Foreskin keratinocyte (primary cell): ENCODE measurements at places on chromosomes 5 and 9. TPM values are rescaled to one million over a fixed set of nuclear protein-coding genes. Genes with fewer than 3 reads are reported as not detected.
A peak's percentile ranks its signal among the peaks of the same experiment; 100 is the strongest.

GRCh38 chr5:143509758-143510221 is 106.3 kb upstream of the NR3C1 start:
- DNase-seq = no peak

DNA sequence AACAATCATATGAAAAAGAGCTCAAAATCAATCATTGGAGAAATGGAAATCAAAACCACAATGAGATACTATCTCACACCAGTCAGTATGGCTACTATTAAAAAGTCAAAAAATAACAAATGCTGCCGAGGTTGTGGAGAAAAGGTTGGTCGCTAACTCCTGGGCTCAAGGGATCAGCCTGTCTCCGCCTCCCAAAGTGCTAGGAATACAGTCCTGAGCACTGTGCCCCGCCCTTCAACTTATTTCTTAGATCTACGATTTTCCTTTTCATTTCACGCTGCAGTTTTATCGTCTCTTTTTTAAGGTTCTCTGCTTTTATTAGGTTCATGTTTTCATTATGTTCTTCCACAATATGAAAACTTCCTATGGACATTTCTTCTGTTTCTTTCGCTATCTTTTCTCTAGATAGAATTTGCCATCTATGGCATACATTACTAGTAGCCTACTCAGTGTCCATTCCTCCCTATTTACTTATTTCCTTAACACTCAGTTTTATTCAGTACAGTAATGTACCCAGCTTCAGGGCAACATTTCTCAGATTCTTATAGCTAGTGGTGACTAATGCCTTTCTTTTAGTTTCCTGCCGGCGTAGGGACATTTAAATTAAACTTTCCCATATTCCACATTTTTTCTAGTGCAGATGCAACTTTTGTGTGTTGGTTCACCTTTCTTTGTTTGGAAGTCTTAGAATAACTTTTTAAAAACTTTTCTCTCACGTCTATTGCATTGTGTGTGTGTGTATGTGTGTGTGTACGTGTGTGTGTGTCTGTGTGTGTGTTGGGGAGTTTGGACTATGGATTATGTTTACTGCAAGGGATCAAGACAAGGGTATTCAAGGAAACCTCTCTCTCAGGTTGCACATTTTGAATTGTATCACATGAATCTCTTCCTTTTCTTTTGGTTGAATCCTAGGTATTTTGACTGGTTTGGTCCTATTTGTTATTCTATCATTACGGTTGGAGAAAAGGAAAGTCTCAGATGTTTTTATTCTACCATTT is 21.6 kb upstream of the FBN2 start:
- DNase-seq = peak; percentile 49

The GFM2 gene
- 20.3 and 24.5 TPM in 2 replicates for polyA plus RNA-seq

DNA sequence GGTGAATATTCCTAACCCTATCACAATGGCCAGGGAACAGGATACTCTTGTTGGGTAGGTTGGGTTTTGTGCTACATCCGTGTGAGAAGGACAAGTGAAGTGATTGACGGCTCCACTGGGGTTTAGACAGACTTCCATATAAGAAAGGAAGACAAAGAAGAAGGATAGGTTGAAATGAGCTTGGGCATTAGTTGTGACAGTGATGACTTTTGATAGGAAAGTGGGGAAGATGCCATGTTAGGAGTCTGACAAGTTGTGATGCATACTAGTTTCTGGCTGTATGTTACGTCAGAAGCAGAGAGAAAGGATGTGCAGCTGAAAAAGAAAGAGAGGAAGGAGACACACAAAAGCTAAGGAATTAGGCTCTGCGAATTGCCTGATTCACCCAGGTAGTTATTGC is 138.0 kb downstream of the STARD4 start:
- no peak for DNase-seq

DNA sequence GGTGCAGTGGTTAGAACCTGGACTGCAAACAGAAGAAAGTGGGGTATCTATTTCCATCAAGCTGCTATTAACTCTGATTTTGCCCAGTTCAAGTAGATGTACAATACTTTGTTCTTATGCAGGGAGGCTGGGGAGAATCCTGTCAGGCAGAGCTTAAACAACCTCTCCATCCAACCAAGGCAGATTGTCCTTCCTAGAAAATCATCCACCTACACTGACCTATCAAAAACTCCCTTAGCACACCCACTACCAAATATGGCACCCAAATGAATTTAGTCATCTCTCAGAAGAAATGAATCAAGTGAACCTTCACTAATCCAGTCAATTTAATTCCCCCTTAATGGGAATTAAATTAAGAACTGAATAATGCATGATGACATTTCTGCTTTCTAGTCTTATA is 18.4 kb upstream of the HEMGN start:
- no peak for DNase-seq

The SLC45A2 gene
- not detected in 2 replicates for polyA plus RNA-seq

DNA sequence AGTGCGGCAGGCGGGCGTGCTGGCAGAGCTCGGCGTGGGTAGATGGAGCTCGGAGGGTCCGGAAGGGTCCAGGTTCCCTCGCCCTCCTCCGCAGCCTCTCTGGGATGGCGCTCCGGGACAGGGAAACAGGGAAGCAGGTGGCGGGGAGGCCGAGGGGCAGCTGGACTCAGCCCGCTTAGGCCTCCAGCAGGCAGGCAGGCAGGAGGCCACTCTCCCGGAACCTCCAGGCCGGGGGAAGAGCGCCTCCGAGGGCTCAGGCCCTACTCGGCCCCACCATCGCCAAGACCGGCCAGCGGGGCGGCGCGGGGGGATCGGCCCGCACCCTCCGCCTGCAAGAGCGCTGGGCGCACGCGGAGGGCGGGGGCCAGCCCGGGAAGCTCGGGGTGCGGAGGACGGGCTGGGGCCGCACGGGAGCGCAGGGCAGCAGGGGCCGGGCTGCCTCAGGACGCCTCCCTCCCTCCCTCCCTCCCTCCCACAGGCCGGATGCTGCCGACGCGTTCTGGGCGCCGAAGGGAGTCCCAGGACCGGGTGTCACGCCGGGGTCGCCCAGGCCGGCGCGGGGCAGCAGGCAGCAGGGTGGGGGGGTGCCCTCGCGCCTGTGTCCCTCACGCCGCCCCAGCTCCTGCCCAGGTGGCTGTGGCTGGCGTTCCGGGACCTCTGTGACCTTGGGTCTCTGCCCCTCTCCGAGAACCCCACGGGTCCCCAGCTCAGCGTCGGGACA is 977 bp downstream of the MGAT4B start:
- no peak for DNase-seq

DNA sequence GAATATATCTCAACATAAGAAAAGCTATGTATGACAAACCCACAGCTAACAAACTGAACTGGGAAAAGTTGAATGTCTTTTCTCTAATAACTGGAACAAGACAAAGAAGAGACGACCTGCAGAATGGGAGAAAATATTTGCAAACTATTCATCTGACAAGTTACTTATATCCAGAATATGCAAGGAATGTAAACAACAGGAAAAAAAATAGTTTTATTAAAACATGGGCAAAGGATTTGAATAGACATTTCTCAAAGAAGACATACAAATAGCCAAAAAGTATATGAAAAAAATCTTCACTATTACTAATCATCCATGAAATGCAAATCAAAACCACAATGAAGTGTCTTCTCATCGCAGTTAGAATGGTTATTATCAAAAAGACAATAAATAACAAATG is 181.7 kb upstream of the TLX3 start:
- DNase-seq = no peak

The HMCN2 gene
- not detected in 2 replicates for polyA plus RNA-seq

The ARAP3 gene
- polyA plus RNA-seq = 3.7 and 5.0 TPM in 2 replicates

DNA sequence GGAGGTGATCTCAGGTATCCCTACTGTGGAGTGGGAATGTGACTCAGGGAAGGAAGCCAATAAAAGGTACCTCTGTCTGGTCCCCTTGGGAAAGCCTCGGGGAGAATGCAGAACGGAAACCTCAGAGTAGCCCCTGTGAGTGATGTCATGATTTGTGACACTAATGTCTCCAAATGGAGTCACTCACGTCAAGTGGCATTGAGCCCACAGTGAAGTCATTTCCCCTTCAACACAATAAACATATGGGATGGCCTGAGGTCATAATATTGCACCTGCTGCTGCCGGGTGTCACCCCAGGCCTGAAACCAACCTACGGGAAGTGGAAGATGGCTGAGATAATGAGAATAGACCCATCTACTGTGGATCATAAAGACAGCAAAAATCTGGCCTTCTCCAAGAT is 75.9 kb upstream of the GOLM1 start:
- DNase-seq = no peak

GRCh38 chr5:375336-375920 is 53.9 kb downstream of the AHRR start:
- no peak for DNase-seq

DNA sequence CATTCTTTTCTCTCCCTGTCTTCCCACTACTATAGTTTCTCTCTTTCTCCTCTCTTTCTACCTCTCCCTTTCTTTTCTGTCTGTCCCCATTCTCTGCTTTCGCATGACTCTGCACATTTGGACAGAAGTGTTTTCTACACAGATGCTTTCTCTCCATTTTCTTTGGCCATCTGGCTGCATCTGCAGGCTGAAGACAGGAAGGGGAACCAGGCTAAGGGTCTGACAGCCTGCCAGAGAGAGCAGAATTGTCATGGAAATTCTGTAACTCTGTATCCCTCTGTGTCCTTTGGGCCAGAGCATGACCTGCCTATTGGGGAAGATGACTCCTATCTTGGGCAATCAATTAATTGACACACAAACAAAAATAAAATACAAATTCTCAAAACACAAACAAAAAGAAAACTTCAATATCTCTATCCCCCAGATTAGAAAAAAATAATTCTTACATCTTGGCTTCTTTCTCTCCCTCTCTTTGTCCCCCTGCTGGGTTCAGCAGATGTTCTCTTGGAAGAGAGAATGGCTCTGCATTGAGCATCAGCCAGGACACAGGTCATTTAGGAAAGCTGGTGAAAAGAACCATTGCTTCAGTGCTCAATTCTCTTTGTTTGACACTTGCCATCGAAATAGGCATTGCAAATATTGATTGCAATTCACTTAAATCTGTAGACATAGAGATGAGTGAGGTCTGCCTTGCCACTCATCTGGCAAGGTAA is 415.9 kb upstream of the KLF4 start:
- DNase-seq = no peak

GRCh38 chr9:114370251-114370967 is 17.4 kb downstream of the AKNA start:
- DNase-seq = no peak

DNA sequence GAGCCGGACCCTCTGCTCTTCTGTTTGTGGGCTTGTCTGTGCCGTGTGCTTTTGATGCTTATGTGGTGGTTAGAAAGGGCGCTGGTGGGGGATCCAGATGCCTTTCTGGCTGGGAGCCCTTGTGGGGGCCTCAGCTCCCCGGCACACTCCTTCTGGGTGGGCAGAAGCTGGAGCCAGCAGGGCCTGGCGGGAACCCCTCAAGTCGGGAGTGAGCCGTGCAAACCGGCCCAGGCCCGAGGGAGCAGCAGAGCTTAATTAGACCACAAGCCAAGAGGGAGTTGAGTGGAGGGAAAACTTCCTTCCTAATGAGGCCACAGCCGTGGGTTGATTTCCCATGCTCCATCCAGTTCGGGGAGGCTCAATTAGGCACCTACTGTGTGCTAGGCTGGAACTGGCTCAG is 76.0 kb upstream of the RNU6ATAC start:
- no peak for DNase-seq

The RORB gene
- not detected in 2 replicates for polyA plus RNA-seq

The PCDHB4 gene
- polyA plus RNA-seq = 0.01 TPM in 1 of 2 replicates, not detected in the other

- no peak for DNase-seq
Measured at GRCh38 chr5:101012880-101013279, 109.8 kb upstream of the ST8SIA4 start.

The PRRX2 gene
- polyA plus RNA-seq = 0.06 and 0.09 TPM in 2 replicates

DNA sequence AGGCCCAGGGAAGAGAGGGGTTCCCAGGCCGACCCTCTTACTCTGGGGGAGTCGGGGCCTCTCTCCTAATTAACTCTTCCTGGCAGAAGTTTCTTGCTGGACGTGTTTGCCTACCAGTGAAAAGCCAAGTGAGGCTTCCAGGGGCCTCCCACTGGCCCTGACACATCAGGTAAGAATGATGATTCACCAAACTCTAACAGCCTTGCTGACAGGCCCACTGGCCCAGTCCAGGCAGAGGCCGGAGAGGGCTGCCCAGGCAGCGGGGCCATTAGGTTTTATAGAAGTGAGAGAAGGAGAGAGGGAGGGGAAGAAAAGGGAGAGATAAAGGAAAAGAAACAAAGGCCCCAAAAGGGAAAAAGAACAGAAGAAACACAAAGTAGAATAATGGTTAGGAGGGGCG is 50.8 kb upstream of the FOXE1 start:
- DNase-seq = peak; percentile 86

The ARID3C gene
- polyA plus RNA-seq = 0.07 and 0.13 TPM in 2 replicates

DNA sequence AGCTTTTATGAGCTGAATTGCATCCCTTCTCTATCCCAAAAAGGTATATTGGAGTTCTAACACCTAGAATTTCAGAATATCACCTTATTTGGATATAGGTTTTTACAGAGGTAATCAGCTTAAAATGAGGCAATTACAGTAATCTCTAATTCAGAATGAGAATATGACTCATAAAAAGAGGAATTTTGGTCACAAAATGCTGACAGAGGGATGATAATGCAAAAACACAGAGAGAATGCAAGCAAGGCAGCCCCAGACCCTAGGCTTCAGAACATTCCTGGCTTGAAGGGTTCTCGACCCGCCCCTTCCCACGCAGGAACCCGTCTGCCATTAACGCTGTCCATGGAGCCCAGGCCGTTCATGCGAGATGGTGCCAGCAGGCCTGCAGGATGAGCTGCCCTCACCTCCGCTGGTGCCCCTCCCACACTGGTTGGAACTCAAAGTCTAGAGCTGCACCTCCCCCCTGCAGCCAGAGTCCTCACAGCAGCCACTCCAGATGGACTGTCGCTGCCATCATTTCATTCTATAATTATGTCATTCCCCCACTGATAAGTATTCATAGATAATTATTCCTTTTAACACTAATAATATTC is 1173.4 kb upstream of the ACO1 start:
- no peak for DNase-seq

DNA sequence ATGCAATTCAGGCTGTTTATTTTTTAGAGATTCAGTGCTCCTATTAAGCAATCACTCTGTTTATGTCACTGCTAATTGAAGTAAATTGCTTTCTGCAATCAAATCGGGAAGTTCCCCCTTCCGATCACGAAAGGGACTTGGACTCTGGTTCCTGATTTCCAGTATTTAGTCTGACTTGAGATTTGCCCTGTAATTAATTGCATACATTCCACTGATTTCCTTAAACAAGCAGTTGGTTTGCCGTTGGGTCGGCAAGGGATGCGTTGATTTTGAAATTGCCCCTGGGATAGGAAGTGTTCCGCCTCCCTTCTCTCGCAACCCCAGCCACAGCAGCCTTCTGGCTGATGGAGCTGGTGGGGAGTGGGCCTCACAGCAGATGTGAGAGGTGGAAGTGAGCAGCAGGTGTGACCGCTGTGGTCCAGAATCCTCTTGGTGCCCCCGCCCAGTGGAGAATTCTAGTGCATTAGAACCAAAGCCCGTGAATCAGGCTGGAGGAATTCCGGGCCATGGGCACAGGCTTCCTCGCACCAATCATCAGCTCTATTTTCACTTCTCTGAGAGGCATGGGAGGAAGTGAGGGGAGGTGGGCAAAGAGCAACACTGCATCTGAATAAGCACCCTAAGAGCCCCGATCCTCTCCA is 102.5 kb downstream of the SPRY4 start:
- DNase-seq = no peak

DNA sequence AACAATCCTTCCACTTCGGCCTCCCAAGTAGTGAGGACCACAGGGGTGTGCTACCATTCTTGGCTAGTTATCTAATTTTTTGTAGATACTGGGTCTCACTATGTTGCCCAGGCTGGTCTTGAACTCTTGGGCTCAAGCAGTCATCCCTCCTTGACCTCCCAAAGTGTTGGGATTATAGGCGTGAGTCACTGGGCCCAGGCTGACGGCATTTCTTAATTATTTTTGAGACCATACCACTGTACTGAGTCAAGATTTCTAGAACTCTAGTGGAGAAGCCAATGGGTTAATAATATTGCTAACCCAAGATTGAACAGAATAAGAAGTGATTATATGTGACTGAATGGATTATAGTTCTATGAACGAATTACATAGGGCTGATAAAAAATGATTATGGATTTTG is 66.7 kb downstream of the TARS1 start:
- no peak for DNase-seq
